Osteoblast (primary cell): ENCODE measurements at places on chromosomes 5 and 9. TPM values are rescaled to one million over a fixed set of nuclear protein-coding genes. Genes with fewer than 3 reads are reported as not detected.

The GABRA6 gene
- total RNA-seq, result not detected in 2 replicates

DNA sequence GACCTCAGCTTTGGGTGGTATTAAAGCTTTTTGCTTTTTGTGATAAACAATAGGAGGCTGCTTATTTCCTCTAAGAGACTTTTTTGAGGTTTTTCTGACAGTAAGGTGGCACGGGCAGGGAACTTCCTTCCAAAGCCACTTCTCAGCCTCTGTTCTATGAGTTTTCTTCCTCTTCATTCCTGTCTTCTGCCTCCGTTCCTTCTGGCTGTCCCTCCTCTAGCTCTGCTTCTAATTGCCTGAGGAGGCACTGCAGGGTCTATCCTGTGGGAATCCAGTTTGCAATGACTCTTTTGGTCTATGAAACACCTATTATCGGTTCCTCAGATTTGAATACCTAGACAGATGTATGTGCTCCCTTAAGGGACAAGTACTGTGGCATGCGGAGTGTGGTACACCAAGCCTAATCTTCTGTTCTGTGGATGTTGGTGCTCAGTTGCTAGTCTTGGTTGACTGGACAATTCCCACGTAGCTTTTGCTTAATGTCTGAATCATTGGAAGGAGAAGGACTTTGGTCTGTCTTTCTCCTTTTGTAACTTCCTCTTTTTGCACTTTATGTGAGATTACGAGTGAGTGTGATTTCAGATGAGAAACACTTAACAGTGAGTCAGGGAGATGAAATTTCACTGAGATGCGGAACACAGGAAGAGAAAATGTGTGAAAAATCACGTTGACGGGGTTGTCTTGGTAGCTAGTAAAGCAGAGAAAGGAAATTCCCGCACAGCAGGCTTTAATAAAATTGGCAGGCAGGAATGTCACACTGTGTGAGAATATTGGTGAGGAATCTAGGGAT is 305.2 kb downstream of the EFNA5 start:
- no peak for DNase-seq

GRCh38 chr5:73435759-73436534 is 12.6 kb downstream of the FOXD1 start:
- DNase-seq, result no peak

DNA sequence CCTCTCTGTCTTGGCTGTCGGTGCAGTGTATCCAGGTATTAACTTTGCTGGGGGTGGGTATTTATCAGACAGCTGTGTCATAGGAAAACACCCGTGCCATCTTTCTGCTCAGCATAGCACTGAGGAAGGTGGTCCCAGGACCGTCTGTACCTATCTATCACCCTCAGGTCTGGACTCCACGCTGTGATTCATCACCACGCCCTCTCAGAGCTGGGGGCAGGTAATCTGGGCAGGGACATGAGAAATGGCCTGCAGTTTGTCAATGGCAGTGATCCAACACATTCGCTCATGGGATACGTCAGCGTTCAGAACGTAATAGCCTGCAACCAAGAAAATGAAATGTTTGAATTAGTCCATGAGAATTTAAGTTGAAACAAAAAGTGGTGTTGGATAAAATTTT is 151.6 kb upstream of the MAP1B start:
- no peak for DNase-seq

GRCh38 chr9:95771556-95772246 is 103.8 kb upstream of the ERCC6L2 start:
- no peak for DNase-seq

DNA sequence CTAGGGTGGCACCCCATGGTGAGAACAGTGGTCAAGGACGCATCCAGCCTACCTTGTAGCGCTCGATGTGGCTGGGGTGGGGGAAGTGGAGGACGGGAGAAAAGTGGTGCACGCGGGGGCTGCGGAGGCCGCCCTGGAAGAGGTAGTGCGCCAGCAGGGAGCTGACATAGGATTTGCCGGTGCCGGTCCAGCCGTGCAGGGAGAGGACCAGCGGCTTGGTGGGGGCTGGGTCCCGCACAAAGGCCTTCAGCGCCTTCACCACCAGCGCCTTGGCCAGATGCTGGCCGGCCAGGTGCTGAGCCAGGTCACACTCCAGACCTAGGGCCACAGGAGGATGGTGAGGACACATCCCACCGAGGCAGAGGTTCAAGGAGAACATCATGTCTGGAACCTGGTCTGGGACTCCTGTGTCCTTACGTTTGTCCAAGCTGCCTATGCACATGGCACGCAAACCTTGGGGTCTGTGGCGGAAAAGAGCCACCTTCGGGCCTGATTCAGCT is 797 bp downstream of the TOR2A start:
- DNase-seq, result no peak
